CD4-positive, alpha-beta T cell treated with Interleukin-21 for 1 hour (primary cell): ENCODE measurements at places on chromosomes 2 and 18.

DNA sequence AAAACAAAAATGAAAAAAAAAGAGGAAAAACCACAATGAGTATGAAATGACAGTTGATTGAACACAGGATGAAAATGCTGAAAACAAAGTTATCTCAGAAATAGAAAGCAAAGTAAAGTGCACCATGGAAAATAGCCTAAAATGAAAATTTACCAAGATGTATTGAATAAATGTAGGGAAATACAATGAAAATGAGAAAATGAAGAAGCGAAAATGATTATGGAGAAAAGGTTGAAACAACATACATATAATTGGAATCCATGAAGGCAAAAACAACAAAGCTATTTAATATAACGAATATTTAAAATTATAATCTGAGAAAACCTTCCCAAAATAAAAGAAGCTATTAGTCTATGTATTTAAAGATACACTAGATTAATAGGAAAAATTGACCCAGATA, 147.4 kb downstream of the TMEM18 start:
- DNase-seq, result no peak

- DNase-seq, result no peak
Observed at GRCh38 chr18:76957384-76958355, 135.3 kb downstream of the ZNF236 start.

- DNase-seq, result no peak
Observed at GRCh38 chr2:6955511-6956136, 38.4 kb downstream of the RNF144A start.

GRCh38 chr18:32767400-32767799, 5.4 kb downstream of the KLHL14 start:
- DNase-seq, result no peak

- DNase-seq, result no peak
Observed at GRCh38 chr18:69239849-69240674, 160.6 kb upstream of the DOK6 start.

DNA sequence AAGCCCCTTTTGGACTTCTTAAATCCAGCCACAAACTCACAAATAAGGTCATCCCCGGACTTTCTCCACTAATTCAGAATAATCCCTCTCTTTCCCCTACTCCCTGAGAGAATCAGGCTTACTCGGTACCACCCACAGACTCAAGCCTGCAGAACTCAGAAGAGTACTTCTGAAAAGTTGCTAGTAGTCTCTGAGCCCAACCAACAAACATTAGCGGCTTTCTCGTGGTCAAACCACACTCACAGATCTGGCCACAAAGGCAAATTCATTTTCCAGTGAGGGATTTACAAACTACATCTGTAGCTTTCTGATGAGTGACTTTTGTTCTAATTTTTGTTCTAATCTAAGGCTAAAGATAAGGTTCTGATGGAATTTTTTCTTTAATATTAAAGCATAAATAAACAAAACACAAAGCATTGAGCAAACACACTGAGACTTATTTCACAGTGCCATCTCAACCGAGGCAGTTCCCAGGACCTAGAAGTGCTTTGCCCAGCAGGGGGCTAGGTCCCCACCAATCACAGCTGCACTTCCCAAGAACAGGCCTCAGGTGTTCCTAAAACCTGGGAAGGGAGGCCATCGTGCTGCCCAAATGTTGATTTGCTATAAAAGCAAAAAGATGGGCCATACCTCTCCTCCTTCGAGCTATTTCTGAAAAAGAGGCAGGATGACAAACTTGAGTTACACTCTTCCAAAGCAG, 110.7 kb downstream of the COLEC12 start:
- DNase-seq, result no peak

DNA sequence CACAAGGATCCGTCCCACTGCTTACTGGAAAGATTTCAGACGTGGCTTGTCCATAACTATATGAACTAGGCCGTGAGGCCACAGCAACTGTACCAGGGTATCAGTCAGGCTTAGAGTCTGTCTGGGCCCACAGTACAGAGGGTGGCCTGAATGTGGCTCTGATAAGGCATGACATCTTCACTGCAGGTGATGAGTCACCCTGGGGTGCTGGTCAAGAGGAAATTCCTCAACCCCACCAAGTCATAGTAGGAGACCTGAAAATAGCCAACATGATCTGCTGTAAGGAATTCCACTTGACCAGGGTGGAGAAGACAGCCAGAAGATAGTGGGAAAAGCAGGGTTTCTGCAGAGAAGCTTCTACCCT, 107.7 kb downstream of the INHBB start:
- no peak for DNase-seq

DNA sequence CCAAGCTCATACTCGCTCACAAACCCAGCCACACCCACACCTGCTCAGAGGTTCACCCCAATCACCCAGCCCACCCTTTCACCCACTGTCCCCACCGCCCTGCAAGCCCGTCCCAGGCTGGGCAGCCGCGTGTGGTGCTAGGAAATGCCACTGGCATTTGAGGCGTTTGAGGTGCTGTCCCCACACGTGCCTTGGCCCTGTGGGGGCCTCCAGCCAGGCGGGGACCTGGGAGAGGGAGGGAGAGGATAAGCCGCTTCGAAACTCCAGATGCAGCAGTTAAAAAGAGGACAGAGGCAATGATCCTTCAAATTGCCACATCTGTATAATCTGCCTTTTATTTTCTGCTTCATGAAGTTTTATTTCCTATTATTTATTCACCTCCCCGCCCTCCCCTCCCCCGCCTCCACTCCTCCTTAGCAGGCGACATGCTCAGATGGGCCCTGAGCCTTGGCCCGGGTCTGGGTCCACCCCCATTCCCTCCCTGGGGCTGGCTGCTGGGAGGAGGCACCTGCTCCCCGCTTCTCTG, 35.9 kb downstream of the PSD4 start:
- DNase-seq, result no peak

DNA sequence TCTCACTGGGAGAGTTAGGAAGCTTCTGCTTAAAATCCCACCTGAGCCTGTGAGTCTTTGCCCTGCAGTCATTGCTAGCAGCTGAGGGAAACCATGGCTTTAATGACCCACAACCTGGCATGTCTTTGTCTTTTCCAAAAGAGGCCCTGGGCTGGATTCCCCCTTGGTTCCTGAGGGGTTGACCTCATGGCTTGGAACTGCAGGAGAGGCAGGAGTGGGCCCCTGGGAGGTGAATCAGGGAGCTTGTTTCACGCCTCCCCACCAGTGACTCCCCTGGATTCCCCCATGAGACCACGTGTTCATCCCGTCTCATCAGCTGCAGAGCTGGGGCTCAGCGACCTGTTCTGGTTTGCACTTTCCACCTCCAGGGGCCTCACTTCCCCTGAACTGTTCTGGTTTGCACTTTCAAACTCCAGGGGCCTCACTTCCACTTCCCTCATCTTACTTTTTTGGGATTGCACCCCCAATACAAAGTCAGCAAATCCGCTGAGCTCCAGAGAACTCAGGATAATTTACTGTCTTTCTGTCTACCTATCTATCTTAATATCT, 58.5 kb upstream of the TMEM18 start:
- DNase-seq, result no peak

- no peak for DNase-seq
Observed at GRCh38 chr2:120419955-120420354, 74.0 kb downstream of the INHBB start.

DNA sequence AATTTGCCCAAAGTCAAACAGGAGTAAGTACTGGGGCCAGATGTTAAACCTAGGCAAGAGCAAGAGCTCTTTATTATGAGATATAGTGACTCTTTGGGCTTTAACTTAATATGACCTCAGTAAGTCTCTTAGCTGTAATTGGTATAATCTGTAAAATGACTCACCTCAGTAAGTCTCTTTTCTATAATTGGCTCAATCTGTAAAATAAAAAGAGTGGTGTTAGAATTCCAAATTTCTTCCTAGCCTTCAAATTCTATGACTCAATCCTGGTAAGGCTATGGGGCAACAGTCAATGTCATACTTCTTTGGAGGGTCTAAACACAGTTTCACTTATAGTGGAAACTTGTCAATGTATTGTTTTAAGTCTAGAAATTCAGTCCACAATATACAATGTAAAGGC, 1608.9 kb upstream of the PIK3C3 start:
- no peak for DNase-seq

DNA sequence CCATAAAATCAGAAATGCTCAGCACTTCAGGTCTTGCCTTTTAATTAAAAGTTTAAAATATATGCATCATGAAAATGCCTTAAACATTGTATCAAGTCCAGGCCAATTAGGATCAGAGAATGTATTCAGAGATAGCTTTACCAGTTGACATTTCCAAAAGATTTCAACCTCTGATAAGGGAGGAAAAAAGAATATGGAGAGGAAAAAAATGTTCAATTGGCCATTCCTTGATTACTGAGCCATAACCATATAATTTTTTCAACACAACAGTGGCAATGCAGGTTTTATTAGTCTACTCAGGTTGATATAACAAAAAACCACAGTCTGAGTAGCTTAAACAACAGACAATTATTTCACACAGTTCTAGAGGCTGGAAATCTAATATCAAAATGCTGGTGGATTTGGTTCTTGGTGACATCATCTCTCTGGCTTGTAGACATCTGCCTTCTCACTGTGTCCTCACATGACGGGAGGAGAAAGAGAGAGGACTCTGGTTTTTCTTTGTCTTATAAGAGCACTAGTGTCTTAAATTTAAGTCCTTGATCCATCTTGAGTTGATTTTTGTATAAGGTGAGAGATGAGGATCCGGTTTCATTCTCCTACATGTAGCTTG, 111.9 kb downstream of the IRS1 start:
- DNase-seq, result no peak

DNA sequence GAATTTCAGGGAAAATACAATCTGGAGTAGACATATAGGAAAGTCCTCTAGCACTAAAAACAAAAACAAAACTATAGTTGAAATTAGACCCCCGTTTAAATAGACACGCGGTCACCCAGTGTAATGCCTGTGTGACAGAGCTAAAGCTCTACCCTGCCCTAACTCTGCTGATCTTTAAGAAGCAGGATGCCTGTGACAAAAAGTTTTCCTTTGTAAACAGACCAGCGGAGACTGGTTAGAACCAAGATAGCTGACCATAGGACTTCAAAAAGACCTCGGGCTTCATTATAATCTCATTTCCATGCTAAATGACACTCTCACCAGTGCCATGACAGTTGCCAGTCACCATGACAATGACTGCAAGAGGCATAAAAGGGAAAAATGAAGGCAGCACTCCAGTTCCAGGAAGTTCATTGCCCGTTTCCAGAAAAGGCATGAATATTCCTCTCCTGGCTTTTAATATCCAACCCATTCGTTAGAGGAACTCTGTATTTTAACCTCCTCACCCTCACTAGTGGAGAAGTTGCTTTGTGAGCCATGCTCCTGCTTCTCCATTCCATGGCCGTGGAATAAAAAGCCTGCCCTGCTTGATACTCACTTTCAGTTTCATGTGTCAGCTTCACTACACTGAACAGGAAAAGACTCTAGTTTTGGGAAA, 157.2 kb upstream of the COPS8 start:
- no peak for DNase-seq

- no peak for DNase-seq
Observed at GRCh38 chr2:121329786-121330185, 44.8 kb upstream of the TFCP2L1 start.
